Effector memory CD8-positive, alpha-beta T cell (primary cell): ENCODE measurements at places on chromosomes 5 and 9.

DNA sequence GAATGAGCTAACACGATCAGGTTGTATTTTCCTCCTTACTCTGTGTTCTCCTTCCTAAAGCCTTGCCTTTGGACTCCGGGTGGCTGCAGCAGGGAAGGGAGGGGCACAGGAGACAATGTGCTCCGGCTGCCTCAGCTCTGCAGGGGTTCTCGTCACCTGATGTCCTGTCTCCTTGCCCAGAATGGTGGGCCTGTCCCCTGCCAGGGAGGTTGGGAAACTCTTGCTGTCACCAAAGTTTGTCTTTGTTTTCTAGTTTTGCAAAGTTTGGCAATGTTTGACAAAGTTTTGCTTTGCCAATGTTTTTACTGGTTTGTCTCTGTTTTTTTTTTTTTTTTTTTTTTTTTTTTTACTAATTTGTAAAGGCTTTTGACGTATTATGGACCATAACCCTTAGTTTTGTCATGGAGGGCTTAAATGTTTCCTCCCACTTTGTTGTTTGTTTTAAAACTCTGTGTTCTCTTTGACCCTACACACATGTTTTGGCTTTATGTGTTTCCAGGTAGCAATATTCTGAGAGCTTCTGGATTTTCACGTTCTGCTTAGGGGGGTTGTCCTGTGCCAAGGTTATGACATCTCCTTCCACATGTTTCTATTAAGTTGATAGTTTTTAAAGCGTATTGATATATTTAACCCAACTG is 49.3 kb downstream of the GADD45G start:
- H3K4me1 ChIP-seq: peaks cover 7% of the 10 kb centered on the region
- no peak overlapping the region for H3K27ac ChIP-seq
- no peak overlapping the region for H3K4me3 ChIP-seq

DNA sequence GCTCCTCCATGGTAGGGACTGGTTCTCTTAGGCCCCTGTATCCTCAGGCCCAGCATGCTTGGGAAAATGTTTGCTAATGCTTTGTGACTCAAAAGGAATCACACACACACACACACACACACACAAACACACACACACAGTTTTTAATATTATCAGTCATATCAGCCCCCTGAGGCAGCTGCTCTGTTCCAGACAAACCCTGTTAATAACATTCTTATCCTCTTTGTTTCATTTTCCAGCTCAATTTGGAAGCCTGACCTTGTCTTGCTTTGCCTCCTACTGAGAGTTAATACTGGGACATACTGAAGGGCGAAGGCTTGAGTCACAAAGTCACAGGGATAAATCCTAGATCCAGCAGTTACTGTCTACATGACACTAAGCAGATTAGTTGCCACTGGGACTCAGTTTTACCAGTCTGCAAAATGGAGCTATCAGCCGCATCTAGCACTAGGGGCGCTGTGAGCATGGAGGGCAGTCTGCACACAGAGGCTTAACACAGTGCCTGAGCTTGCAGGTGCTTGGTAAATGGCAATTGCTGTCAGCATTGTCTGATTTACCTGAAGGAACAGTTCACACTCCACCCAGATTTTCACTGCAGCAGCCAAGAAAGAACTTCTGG is 37.1 kb upstream of the KCNMB1 start:
- no peaks in the 10 kb centered on the region for H3K4me1 ChIP-seq
- no peak for DNase-seq
- peaks cover 52% of the 10 kb centered on the region for H3K27me3 ChIP-seq

- H3K4me1 ChIP-seq: no peaks in the 10 kb centered on the region
- no peak overlapping the region for H3K4me3 ChIP-seq
Observed at GRCh38 chr5:159620853-159621540, 290.7 kb upstream of the IL12B start.

GRCh38 chr9:83219154-83219923 is 156.4 kb upstream of the RASEF start:
- H3K27me3 ChIP-seq: peaks cover 34% of the 10 kb centered on the region
- H3K36me3 ChIP-seq: no peaks in the 10 kb centered on the region
- H3K4me3 ChIP-seq: peak overlapping the region; percentile 59
- peaks cover 4% of the 10 kb centered on the region for H3K4me1 ChIP-seq
- H3K27ac ChIP-seq: no peak overlapping the region

DNA sequence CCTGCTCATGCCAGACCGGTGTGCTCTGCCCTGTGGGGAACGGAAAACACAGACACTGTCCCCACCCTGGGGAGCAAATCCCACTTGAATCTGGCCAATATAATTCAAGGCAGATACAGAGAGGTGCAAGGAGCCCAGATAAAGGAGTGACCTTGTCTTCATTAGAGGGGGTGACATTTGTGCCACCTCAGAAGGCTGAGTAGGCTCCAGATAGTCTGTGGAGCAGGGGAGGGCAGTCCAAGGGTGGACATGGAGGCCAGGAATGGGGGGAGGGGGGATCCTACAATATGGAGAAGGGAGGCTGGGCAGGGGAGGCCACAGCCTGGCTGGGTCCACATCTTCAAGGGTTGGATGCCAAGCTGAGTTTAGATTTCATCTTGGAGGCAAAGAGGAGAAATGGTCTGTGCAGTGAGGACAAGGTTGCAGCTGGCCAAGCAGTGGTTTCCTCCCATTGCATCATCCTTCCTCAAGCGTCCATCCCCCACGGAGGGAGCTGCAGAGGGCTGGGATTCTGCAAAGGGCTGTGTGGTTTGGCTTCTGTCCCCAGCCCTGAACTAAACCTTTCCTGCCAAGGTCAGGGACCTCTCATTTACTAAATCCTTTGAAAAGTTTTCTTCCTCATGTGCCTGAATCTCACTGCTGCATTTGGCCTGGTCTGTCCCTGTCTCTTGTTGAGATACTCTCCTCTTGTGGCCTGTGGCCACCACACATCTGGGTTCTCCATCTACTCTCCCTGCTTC is 60.1 kb downstream of the GALNT12 start:
- no peaks in the 10 kb centered on the region for H3K4me1 ChIP-seq
- H3K36me3 ChIP-seq: no peaks in the 10 kb centered on the region
- DNase-seq: no peak
- no peak overlapping the region for H3K4me3 ChIP-seq
